ENCODE measurements at places on chromosomes 3 and 15.

GRCh38 chr3:42691816-42692666 lies 6.7 kb downstream of the KLHL40 start:
- no peak for DNase-seq

DNA sequence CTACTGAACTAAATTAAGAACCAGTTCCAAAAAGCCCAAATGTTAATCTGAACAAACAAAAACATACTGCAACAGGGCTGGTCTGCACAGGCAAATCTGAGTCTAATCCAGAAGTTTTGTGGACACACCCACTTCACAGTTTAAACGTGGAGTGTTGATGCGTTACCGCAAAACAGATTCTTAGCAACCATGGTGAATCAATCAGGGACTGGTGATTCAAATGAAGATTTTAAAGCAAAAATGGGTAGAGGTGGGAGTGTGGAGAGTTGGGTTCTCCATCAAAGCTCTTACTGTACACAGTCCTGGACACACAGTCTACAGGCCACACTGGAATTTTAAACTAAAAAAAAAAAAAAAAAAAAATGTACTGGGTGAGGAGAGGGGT lies 5.2 kb downstream of the ANXA2 start:
- no peak for DNase-seq

GRCh38 chr15:42156243-42156922 lies at the start of gene PLA2G4F:
PLA2G4F (minus strand) TSS chr15:42156636; CDS start chr15:42156549, 87 bp downstream.
- no peak for DNase-seq

- DNase-seq = no peak
Measured at GRCh38 chr3:88595026-88595425, 445.3 kb downstream of the C3orf38 start.

DNA sequence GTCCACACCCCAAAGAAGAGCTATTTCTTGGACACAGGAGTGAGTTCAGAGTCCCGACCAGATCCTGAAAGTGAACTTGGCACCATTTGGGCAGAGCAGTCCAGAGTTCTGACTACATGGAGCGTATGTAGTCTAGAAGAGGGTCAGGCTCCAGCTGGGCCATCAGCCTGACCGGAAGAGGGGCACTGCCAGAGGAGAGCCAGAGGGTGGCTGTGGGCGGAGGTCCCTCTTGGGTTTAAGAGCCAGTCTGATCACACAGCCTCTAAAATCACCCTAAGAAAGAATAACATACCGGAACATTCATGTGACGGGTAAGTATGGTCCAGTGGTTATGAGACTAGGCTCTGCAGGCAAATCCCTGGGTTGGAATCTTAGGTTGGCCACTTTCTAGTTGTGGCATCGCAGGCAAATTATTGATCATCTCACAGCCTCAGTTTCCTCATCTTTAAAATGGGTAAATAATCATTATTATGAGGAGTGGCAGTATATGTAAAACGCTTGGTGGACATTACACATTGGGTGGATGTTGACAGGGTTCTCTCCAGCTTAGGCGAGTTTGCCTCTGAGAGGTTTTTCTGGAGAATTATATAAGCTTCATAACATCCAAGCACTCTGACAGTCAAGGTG lies 2.1 kb upstream of the RAP2B start:
- no peak for DNase-seq

GRCh38 chr15:41990691-41991090 lies 18.3 kb upstream of the EHD4 start:
- DNase-seq = no peak

DNA sequence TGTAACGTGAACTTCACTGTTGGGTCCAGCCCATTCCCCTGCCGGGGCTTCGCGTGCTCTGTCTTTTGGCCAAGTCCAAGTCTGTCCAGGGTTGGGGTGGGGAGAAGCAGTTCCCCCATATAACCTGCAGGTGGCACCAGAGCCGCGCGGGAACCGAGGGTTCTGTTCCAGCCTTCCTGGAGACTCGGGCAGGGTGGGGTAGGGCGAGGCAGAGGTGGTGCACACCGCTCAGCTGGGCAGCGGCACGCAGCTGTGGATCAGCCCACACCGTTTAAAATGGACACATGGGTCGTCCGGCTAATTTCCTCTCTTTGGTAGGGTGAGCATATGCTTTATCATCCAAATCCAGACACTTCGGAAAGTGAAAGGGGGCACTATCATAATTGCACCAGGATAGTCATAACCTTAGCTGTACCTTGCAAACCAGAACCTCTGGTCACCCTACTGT lies 118.1 kb downstream of the TBC1D2B start:
- DNase-seq = peak; percentile 80

DNA sequence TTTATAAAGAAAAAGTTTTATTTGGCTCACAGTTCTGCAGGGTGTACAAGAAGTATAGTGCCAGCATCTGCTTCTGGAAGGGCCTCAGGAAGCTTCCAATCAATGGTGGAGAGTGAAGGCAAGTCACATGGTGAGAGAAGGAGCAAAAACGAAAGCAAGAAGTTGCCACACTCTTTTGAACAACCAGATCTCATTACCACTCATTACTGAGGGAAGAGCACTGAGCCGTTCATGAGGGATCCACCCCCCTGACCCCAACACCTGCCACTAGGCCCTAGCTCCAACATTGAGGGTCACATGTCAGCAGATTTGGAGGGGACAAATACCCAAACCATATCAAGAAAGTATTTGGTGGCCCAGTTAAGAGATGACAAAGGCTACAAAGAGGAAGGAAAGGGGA lies 239.3 kb upstream of the UBE2E1 start:
- DNase-seq = no peak

DNA sequence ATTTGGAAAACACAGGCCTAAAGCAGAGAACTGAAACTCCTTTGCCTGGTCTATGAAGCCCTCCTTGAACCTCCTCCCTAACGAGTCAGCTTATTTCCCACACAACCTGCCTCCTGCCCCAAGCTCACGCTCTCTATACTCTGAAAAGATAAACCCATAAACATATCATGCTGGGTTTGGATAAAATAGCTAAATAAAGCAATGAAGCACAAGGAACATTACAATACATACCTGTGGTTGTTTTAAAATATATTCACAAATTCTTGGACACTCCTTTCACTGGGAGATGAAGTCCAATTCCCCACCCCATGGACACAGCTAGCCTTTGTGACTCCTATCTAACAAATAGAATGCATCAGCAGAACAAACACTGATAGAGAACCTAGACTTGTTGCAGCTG lies 98.2 kb downstream of the PLCH1 start:
- no peak for DNase-seq

- no peak for DNase-seq
Measured at GRCh38 chr15:29050870-29051269, 165.1 kb downstream of the APBA2 start.

DNA sequence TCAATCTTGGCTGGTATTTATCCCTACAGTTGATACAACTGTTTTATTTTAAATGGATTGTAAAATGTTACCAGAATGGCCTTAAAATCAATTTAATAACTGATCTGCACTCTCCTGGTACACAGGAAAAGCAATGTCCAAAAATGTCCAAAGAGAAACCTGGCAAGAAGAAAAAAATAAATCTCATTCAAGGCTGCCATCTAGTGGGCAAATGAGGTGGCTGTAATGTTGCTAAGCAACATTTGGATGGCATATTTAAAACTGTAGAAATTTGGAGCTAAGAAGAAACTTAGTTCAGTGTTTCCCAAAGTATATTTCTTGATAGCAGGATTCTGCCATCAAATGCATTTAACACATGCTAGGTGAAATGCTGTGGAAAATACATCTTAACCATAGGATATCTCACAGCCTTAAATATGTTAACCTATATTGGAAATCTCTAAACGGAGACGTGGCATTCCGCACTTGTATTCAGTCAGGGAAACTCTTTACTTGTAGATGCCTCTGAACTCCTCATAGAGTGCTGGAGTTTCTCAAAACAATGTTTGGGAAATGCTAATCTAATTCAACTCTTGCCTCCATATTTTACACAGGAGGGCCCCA lies 216.8 kb downstream of the ERC2 start:
- DNase-seq = peak; percentile 53

DNA sequence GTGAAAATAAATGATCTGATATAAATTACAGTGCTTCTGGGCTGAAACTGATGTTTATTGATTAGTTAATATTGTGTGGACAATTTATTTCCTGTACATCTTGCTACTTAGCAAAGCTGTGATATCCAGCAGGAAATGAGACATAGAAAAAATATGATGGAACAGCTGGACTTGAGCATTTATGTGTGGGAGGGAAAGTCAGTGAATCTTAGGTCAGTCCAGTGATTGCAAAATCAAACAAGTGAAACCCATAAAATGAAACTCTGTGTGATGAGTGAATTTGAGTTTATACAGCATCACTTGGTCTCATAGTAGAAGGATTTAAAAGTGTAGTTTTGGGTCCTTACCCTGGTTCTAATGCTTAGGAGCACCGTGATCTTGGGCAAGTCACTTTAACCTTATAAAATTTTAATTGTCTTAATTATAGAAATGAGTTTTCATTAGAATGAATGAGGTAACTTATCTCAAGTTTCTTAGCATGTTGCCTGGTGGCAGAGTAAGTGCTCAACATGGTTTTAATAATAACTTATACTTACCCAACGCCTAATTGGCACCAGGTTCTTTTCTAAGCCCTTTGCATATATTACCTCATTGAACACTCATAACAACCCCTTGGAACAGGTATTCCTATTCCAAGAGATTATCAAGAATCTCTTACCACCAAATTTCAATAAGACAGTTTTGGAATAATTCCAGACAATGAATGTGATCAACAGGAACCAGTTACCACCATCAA lies 194.6 kb downstream of the ADAMTSL3 start:
- no peak for DNase-seq

DNA sequence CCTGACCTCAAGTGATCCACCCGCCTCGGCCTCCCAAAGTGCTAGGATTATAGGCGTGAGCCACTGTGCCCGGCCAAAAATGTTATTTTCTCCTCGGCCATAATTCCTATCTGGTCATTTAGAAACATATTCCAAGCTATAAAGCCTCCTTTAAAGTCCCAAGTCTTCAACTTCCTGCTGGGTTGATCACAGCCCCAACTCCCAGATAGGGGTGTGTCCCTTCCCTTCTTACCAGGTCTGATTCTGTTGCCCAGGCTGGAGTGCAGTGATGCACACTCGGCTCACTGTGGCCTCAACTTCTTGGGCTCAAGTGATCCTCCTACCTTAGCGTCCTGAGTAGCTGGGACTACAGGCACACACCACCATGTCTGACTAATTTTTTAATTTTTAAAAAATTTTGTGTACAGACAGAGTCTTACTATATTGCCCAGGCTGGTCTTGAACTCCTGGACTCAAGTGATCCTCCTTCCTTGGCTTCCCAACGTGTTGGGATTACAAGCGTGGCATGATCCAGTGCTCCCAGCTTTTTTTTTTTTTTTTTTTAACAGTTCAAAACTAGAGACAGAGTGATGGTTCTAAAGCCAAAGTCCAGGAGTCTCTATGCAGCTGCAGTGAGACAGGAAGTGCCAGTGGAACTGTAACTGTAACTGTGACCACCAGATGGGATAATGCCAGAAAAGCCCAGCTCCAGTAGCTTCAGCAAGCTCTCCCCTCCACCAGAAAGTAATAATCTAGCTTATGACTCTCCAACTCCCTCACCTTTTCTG lies 8.2 kb upstream of the PRKAR2A start:
- no peak for DNase-seq

DNA sequence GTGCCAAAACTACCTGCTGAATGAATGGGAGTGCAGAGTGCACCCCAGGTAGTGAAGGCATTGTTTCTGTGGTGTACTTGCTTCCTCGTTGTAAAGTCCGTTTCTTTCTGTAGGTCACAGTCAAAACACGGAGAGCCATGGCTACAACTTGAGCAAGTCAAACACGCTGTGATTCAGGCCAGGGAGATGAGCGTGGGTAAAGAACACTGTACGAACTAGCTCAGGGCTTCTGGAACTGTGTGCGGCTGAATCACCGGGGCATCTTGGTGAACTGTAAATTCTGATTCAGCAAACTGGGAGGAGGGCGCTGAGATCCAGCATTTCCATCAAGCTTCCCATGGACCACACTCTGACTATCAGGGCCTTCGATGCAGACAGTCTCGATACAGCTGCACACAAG lies 5.0 kb upstream of the TNK2 start:
- DNase-seq = no peak

GRCh38 chr3:59774634-59775033 lies 724.8 kb upstream of the CFAP20DC start:
- no peak for DNase-seq

GRCh38 chr3:73401616-73402279 lies 223.0 kb downstream of the PDZRN3 start:
- DNase-seq = no peak

DNA sequence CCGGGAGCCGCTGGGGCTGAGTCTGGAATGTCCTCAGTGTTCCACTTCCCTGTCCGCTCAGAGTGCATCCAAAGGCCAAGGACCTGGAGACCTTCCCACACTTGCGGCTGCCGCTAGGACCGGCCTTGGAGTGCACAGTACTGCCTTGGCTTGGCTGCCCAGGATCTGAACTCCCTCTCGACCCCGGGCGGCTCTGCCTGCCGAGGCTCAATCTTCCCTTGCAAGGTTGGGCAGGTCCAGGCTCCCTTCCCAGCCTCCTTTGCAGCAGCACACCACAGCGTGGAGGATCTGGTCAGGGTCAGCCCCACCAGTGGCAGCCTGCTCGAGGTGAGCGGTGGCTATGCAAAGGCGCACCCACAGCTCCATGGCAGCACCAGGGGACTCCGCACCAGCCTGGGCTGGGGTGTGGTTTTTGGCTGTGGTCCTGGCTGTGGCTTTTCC lies 69.2 kb downstream of the PLXNA1 start:
- no peak for DNase-seq

DNA sequence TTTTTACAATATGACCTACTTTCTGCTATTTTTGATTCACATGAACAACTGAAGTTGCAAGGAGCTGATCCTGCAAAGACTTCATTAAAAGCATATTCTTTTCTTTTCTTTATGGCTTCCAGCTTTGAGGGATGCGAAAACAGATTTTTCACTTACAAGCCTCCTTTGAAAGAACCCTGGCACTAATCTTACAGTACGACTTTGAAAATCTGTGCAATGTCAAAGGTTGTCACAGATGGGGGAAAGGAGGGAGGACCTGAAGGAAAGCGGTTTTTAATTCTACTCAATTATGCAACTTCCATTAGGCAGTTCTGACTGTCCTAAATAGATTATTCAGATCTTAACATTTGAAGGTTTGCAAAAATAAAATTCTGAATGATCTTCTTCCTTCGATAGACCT lies 130.5 kb downstream of the TNIK start:
- DNase-seq = no peak

DNA sequence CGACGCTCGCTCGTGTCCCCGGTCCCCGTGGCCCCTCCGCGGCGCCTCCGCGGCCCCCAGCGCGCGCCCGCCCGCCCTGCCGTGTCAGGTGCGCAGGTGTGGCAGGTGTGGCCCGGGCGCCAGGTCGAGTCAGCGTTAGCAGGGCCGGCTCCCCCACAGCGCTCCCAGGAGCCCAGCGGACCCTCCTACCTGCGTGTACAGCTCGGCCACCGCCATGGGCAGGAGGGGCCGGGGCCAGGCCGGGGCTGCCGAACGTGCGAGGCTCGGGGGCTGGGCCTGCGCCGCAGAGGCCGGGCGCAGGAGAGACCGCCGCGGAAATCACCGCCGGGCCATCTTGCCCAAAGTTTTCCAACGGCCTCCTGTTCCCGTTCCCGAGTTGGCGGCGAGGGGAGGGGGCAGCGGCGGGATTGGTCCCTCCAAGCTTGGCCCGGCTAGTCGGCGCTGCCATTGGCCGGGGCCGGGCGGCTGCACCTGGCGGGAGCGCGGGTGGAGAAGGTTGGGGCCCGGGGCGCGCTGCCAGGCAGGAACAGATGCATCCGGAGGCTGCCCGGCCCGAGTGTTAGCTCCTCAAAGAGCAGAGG lies at the start of gene MYO5C:
TSS of gene MYO5C (minus strand) at position 384 of the 581 bp plus-strand sequence. CDS start at position 216, 168 bp downstream.
- DNase-seq = peak; percentile 69

GRCh38 chr15:90496791-90497190 lies 32.9 kb upstream of the CRTC3 start:
- no peak for DNase-seq

- no peak for DNase-seq
Measured at GRCh38 chr3:161893972-161894371, 397.4 kb downstream of the OTOL1 start.

- DNase-seq = no peak
Measured at GRCh38 chr3:112633757-112634156, 7.2 kb downstream of the CCDC80 start.
